ENCODE measurements at places on chromosomes 13 and 19. TPM values are rescaled to one million over a fixed set of nuclear protein-coding genes. Genes with fewer than 3 reads are reported as not detected.

MYH14 gene
- total RNA-seq = 113 TPM

TNFAIP8L1 gene
- 11.2 TPM for total RNA-seq

- DNase-seq = no peak
- H3K4me1 ChIP-seq = peaks cover 26% of the 10 kb centered on the region
- no peak overlapping the region for H3K4me3 ChIP-seq
- H3K27ac ChIP-seq = peak overlapping the region; percentile 57
- H3K27me3 ChIP-seq = no peaks in the 10 kb centered on the region
Measured at GRCh38 chr13:24032252-24032651, 128.3 kb upstream of the SPATA13 start.

ZNF570 gene
- total RNA-seq = 5.8 TPM

- DNase-seq = no peak
- H3K36me3 ChIP-seq = no peaks in the 10 kb centered on the region
- H3K27me3 ChIP-seq = peaks cover 39% of the 10 kb centered on the region
Measured at GRCh38 chr19:51541458-51542357, 10.2 kb upstream of the SIGLEC6 start.

- H3K4me3 ChIP-seq = no peak overlapping the region
- H3K36me3 ChIP-seq = no peaks in the 10 kb centered on the region
- no peak for DNase-seq
- no peaks in the 10 kb centered on the region for H3K4me1 ChIP-seq
- H3K27ac ChIP-seq = no peak overlapping the region
Measured at GRCh38 chr13:50581586-50582196, 261.8 kb downstream of the DLEU7 start.

- peak; percentile 67 for DNase-seq
- H3K36me3 ChIP-seq = no peaks in the 10 kb centered on the region
Measured at GRCh38 chr19:46546194-46546896, 50.7 kb upstream of the PNMA8B start.

DDX39A gene
- total RNA-seq = 59.3 TPM

IGSF23 gene
- total RNA-seq = not detected

GRCh38 chr19:17841810-17842662 lies 5.7 kb downstream of the JAK3 start:
- peak; percentile 54 for DNase-seq
- H3K36me3 ChIP-seq = peaks cover 47% of the 10 kb centered on the region
- H3K4me3 ChIP-seq = peak overlapping the region; percentile 26
- H3K4me1 ChIP-seq = peaks cover 6% of the 10 kb centered on the region
- no peak overlapping the region for H3K27ac ChIP-seq

ZNF534 gene
- 0.18 TPM for total RNA-seq

GRCh38 chr13:101305981-101306411 lies 110.3 kb downstream of the NALCN start:
- no peak overlapping the region for H3K4me3 ChIP-seq
- no peaks in the 10 kb centered on the region for H3K27me3 ChIP-seq
- H3K36me3 ChIP-seq = no peaks in the 10 kb centered on the region
- no peak for DNase-seq

- peaks cover 58% of the 10 kb centered on the region for H3K36me3 ChIP-seq
- no peak overlapping the region for H3K27ac ChIP-seq
- H3K4me3 ChIP-seq = no peak overlapping the region
- no peaks in the 10 kb centered on the region for H3K27me3 ChIP-seq
- DNase-seq = no peak
- H3K4me1 ChIP-seq = peaks cover 35% of the 10 kb centered on the region
Measured at GRCh38 chr19:55390461-55390880, 4.7 kb downstream of the RPL28 start.

- H3K36me3 ChIP-seq = peaks cover 4% of the 10 kb centered on the region
- no peaks in the 10 kb centered on the region for H3K27me3 ChIP-seq
- no peak overlapping the region for H3K27ac ChIP-seq
Measured at GRCh38 chr19:33207903-33208302, 13.8 kb downstream of the LRP3 start.

DNA sequence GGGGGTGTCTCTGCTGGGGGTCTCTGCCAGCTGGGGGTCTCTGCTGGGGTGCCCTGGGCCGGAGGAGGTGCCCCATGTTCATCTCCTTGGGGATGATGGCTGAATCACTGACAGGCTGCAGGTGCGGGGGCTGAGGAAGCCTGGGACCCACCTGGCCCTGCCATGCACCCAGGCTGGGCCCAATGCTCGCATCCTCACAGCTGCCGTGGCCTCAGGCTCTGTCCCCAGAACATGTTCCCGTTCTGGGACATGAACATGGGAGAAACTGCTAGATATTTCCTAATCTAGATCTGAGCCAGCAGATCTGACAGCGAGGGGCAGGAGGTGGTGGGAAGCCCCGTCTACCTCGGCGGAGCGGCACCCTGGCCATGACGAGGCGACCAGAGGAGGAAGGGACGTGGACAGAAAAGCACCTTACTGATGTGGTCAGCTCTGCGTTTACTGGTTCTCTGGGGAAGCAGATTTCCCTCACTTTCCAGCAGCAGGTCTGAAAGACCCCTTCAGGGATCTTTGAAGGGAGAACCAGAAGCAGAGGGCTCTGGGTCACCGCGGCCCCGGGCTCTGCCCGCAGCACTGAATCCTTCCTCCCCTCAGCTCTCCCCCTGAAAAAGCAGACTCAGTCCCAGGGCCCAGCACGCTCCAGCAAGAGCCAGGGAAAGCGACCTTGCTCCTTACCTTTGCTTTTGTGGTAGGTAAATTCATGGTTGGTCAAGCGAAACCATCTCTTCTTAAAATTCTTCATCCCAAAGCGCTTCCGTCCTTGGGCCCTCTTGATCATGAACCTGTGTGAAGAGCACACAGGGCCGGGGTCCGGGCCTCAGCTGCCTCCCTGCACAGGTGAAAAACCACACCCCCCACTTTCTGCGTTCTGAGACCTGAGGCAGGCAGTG lies 26.5 kb upstream of the C13orf46 start:
- no peak overlapping the region for H3K27ac ChIP-seq
- no peak overlapping the region for H3K4me3 ChIP-seq
- no peaks in the 10 kb centered on the region for H3K27me3 ChIP-seq
- peaks cover 5% of the 10 kb centered on the region for H3K4me1 ChIP-seq
- H3K36me3 ChIP-seq = peaks cover 25% of the 10 kb centered on the region

FGF22 gene
- 0.65 TPM for total RNA-seq
